ENCODE measurements at places on chromosomes 5 and 9.

GRCh38 chr9:99515093-99515492 lies 293.0 kb downstream of the SEC61B start:
- DNase-seq = no peak

DNA sequence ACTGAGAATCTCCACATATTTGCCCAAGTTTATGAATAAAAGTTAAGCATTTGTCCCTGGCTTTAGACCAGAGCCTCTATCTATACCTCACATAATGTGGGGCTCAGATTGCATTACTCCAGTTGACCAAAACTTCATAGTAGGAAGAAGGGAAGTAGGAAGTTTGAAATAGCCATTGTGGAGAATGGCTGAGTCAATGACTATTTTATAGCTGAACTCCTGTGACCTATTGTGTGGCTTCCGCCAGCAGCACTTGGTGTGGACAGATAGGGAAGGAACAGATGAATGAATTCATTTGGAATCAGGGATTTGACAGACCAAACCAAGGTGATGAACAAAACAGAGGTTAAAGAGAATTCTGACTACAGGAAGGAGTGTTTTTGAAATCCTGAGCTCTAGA lies 92.9 kb upstream of the LPAR1 start:
- no peak for DNase-seq

DNA sequence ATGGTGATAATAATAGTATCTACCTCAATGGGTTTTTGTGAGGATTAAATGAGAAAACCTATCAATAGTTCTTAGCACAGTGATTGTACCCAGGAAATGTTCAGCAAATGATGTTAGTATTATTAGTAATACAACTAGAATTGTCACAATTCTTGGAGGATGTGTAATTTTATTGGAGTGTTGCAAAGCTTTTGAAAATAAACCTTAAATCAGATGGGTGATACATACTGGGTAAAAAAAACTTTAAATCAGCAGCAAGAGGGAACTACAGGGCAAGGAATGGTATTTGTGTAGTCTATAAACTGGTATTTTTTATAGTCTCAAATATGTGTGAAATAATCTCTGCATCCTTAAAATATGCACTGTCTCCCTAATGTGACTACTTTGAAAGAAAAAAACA lies 371.6 kb downstream of the PIK3R1 start:
- DNase-seq = no peak

DNA sequence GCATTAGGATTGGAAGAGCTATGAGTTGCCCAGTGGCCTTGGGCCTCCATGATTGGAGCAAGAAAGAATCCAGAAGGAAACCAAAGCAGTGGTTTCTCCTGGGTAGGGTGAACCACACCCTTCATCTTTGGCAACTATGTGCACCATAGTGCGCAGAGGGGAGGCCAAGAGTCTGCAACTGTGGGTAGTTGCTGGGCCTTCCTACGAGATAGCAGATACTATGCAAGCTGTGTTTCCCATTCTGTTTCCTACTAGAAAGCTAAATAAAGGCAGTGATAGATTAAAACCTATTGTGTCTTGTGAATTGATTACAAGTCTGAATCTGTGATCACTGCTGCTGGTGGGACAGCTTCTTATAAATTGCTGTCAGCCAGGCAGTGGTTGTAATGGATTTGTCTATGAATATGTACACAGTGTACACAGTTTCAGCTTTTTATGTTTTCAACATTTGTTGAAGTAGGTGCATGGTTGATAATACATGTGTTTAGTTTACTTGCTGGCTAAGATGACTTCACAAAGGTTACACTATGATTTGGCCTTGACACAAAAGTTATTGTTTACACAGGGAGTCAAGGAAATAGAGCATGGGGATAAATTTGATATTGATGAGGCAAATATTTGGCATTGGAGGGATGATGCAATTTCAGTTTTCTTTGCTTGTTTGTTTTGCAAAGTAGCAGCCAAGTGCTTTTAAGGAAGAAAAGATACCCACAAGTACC lies 23.7 kb upstream of the PDE8B start:
- no peak for DNase-seq

- DNase-seq = no peak
These were observed 11.2 kb downstream of the CDHR2 start for GRCh38 chr5:176560364-176560763.

DNA sequence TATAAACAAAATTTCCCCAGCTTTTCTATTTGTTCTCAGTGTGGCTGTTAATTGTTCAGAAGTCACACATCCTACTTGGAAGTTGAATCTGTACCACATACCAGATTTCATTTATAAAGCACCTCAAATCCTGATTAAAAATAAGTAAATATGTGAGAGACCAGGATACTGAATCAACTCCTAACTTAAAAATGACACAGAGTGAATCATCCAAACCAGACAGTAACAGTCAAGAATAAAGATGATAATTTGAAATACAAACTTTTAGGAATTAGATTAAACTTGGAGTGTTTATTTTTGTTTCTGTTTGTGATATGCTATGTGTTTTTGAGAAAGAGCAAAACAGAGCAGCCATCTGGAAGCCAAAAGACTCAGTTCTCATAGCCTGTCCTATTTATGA lies 633.2 kb upstream of the RORB start:
- DNase-seq = no peak

GRCh38 chr5:80438739-80439138 lies 30.9 kb downstream of the ZFYVE16 start:
- DNase-seq = no peak

GRCh38 chr5:944992-945685 lies 52.5 kb downstream of the TRIP13 start:
- no peak for DNase-seq

DNA sequence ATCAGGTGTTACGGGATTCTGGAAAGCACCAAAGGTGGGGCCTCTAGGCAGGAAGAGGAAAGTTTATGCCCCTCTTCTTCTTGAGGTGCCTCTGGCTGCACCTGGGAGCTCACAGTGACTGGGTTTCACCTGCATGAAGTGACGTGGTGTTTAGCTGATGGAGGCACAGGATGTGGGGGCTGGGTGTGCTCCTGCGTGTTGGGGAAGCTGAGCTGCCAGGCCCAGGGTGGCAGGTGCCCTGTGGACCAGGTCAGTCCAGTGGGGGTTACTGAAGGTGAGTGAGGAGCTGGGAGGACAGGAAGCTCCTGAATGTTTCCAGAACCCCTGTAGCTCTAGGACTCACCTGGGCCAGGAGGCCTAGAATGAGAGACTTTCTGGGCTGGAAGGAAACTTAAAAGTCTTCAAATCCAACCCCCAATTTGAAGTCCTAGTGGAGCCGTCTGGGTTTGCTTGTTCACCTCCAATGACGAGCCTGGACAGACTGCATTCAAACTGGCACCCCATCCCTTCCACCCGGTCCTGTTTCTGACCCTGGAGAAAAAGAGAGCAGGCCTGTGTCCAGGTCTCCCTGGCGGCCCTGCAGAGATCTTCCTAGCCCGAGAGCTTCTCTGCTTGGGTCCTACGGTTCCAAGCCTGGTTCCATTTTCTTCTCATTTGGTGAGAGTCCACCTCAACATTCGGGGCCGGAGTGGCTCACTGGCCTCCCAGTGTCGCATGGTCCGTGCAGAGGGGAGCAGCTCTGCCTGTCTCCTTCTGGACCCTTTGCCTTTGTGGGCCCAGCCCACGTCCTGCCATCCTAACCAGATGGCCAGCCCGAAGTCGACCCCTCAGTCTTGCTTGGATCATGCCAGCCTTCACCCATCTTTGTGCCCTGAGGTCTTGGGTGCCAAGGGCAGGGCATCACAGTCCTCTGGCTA lies 22.3 kb downstream of the TRAF1 start:
- no peak for DNase-seq
